ENCODE measurements at places on chromosomes 16 and 17. TPM values are rescaled to one million over a fixed set of nuclear protein-coding genes. Genes with fewer than 3 reads are reported as not detected.

Gene GPR179
- total RNA-seq: 0.07 TPM

Gene ABI3
- 0.32 TPM for total RNA-seq

Gene AGRP
- total RNA-seq: not detected

Gene RNF227
- 20.3 TPM for total RNA-seq

Gene SMURF2
- 16.4 TPM for total RNA-seq

Data from cardiac muscle cell (in vitro differentiated cells and primary cell).